ENCODE measurements at places on chromosomes 13 and 19. TPM values are rescaled to one million over a fixed set of nuclear protein-coding genes. Genes with fewer than 3 reads are reported as not detected.

- no peak for DNase-seq
Measured at GRCh38 chr19:55325172-55325571, at the start of gene TMEM150B. TSS of gene TMEM150B (minus strand) at chr19:55325341. CDS start at chr19:55321036, 4,305 bp downstream.

- peak; percentile 66 for DNase-seq
Measured at GRCh38 chr19:48513289-48514122, 1.9 kb upstream of the LMTK3 start.

DNA sequence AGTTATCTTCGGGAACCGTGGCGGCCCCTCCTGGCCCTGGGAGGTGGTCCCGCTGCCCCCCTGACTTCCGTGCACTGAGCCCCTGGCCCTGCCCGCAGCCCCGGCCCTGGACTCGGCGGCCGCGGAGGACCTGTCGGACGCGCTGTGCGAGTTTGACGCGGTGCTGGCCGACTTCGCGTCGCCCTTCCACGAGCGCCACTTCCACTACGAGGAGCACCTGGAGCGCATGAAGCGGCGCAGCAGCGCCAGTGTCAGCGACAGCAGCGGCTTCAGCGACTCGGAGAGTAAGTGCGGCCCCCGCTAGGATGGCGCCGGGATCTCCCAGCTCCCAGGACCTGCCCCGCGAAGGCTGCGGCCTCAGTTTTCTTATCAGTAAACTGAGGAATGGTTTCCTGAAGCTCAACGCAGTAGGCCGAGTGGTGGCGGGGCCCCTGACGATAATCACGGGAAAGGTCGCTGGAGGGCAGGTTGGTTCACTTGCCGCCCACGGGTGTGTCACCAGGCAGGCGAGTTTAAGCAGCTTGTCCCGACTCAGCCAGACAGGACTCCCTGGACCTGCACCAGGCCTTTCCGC lies 924 bp downstream of the RGCC start:
- no peak for DNase-seq

GRCh38 chr19:28534766-28535351 lies 678.1 kb downstream of the UQCRFS1 start:
- DNase-seq = no peak

GRCh38 chr19:5563008-5563431 lies 4.7 kb downstream of the TINCR start:
- no peak for DNase-seq

DNA sequence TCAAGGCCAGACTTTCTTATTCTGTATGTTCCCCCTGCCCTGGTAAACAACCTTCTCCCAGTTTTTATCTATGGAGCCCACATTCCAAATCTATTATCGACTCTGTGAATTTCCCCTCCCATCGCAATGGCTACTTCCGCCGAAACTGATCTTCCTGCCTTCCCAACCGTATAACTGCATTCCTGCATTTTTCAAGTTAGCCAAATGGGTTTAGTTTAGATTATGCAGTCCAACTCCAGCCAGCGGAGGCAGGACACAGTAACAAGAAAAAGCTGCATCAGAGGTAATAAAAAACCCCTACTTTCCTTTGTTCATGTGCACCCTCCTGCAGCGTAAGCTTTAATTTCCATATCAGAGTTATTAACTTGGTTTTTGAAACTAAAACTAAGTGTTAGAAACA lies 112.2 kb upstream of the ZNF91 start:
- no peak for DNase-seq

- peak; percentile 86 for DNase-seq
Measured at GRCh38 chr19:51394050-51394836, 3.9 kb upstream of the C19orf84 start.

DNA sequence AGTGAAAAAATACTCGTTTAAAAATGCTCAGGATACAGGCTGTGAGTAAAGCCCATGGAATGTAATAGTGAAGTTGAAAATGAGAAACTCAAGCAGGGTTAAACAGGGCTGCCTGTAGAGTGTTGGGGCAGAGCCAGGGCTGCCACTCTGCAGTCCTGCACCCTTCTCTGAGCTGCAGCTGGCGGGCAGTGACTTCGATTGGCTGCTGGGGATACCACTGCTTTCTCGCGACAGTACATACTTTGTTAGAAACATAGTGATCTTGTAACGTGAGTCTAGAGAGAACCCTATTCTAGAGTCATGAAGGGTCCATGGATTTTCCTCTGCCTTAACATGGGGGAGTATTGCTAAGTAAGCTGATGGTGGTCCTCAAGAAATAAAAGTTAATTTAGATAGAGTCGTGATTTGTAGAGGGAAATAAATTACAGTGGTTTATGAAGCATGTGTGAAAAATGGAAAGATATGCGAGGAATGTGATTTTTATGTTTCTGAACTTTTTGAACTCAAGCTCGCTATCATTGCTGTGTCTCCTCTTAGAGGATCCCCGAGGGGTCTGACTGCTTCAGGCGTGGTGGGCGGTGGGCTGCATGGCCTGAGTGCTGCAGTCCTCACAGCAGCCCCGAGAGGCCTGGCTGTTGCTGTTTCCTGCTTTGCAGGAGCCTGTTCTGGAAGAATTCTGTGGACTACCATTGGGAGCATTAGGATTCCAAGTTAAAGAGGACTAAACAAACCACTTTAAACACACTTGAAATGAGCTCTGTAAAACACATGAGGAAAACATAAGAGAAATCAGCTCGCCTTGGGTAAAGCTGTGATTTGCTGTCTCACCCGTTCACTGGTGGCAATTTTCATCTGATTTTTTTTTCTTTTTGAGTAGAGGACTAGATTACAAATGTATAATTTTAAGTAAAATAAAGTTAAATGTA lies 95.7 kb downstream of the ARHGEF7 start:
- peak; percentile 51 for DNase-seq

DNA sequence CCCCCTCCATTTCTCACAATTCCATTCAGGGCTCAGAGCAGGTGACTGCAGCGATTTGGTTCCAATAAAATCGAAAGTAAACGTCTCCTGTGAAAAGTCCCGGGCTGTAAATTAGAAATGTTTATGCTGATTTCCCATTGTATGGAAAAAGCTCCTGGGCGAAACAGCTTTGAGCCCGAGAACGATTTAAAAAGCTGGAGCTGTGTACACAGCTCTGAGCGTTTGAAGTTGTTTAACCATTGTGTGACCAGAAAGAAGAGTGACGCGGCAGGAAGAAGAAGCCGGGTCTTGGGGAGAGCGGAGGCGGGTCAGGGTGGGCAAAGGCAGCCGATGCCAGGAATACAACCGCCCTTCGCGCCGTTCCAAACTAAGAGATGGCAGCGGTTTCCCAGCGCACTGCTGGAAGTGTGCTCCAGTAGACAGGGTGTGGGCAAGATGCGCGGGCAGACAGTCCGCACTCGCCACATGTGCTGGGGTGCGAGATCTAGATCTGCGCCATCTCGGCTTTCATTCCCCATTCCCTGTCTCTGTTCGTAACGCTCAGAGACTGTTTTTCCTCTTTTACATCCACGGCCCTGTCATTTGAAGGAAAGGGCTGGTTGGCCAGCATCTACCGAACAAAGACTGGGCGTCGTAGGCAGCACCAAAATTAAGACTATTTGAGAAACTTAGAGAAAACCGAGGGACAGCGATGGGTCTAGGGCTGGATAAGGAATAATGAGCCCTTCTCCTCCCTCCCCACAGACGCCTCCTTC lies 960 bp upstream of the GSX1 start:
- no peak for DNase-seq

- DNase-seq = no peak
Measured at GRCh38 chr19:41740415-41741243, 14.7 kb upstream of the CEACAM6 start.

- DNase-seq = no peak
Measured at GRCh38 chr19:48623556-48624066, 4.3 kb downstream of the SPHK2 start.

DNA sequence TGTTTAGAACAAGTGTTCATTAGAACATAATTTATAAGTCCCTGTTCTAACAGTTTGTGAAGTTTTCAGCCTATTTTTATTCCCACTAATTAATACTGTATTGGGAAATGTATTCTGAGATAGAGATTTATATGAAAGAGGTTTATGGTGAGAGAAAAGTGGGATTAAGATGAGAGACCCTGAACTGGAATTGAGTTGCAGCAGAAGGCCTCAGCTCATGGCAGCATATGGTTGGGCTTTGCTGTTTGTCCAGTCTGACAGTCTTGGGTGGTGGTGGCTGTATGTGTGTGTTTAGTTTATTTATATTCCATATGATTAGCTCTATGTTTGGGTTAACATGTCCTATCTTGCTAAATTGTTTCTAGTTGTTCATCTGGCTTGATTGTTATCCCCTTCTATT lies 575.1 kb downstream of the SLITRK5 start:
- DNase-seq = no peak

ZNF506 gene
- total RNA-seq = 16.1 TPM

ZNF708 gene
- 5.2 TPM for total RNA-seq

KLHL1 gene
- not detected for total RNA-seq

ATP5F1D gene
- 583 TPM for total RNA-seq

ARL11 gene
- total RNA-seq = 0.25 TPM
